Lower lobe of right lung (tissue), 2 donors: ENCODE measurements at places on chromosomes 2 and 18. TPM values are rescaled to one million over a fixed set of nuclear protein-coding genes. Genes with fewer than 3 reads are reported as not detected.

DNA sequence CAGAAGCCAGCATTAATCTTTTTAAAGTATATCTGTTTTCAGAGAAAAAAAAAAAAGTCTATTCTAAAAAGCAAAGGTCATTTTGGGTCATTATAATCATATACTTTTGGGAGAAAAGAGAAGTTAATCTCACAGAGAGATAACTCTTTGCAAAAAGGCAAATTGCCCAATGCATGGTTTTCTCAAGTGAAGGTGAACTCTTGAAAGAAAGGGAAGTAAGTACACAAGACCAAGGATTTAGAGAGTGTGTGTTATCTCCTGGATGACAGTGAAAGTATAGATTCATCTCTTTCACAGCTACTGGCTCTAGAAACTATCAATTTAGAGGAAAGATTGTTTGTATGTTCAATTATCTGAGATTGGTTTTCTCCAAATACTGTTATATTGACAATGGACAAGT, 151.4 kb downstream of the CD8B2 start:
- no peak overlapping the region for H3K4me3 ChIP-seq
- H3K36me3 ChIP-seq = no peaks in the 10 kb centered on the region
- H3K27me3 ChIP-seq = no peaks in the 10 kb centered on the region
- DNase-seq = no peak
- H3K4me1 ChIP-seq = no peaks in the 10 kb centered on the region

- peaks cover 6% of the 10 kb centered on the region for H3K27me3 ChIP-seq
- DNase-seq = no peak
- H3K36me3 ChIP-seq = peaks cover 34% of the 10 kb centered on the region
- H3K4me1 ChIP-seq = peaks cover 6% of the 10 kb centered on the region
- H3K27ac ChIP-seq = no peak overlapping the region
Measured at GRCh38 chr2:240523451-240524281, 34.1 kb downstream of the ANKMY1 start.

GRCh38 chr2:142767847-142768246, 109.6 kb upstream of the KYNU start:
- no peaks in the 10 kb centered on the region for H3K27me3 ChIP-seq
- no peaks in the 10 kb centered on the region for H3K36me3 ChIP-seq
- no peak overlapping the region for H3K4me3 ChIP-seq

GRCh38 chr2:112724591-112725525, 4.0 kb downstream of the NT5DC4 start:
- no peak for DNase-seq
- H3K27ac ChIP-seq = no peak overlapping the region
- H3K4me3 ChIP-seq = no peak overlapping the region
- no peaks in the 10 kb centered on the region for H3K36me3 ChIP-seq
- H3K4me1 ChIP-seq = peaks cover 6% of the 10 kb centered on the region

MAP3K19 gene
- 7.2 TPM for total RNA-seq
